ENCODE measurements at places on chromosomes 6 and 20.

- no peak for DNase-seq
Measured at GRCh38 chr20:56222201-56222600, 26.3 kb upstream of the MC3R start.

- no peak for DNase-seq
Measured at GRCh38 chr20:15625981-15626380, 947.3 kb downstream of the KIF16B start.

GRCh38 chr6:35557239-35557638 lies 44.5 kb upstream of the TULP1 start:
- DNase-seq, result no peak

- no peak for DNase-seq
Measured at GRCh38 chr20:8421981-8422380, 289.9 kb downstream of the PLCB1 start.

DNA sequence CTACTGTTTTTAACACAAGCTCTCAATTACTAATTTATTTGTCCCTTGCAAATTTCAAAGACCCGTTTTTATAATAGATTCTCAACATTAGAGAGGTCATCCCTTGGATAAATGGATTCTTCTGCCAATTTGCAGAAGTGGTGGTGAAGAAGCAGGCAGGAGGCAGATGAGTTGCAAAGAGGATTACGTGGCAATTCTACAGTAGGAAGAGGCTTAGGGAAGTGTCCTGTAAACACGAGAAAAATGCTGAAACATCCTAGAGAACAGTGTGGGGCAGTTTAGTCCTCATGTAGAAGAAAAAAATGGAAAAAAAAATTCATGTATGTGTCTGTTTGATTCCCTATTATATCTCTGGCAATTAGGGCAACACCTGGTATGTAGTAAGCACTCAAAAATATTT lies 87.6 kb downstream of the BMP2 start:
- no peak for DNase-seq

DNA sequence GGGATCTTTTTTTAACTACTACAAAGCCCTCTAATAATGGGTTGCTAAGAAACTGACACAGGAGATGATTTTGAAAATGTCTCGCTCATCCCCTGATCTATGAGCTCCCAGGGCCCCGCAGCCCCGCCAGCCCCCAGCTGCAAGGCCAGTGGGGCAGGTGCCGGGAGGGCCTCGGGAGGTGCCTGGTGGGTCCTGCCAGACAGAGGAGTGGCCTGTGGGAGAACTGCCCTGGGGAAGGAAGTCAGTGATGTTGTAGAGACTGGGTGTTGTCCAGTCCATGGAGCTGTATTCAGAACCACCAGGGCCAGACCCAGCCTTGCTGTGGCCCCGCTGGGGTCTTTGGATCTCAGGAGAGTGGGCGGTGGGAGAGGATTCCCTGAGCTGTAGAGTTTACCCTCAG lies 258.7 kb downstream of the TAF4 start:
- no peak for DNase-seq

DNA sequence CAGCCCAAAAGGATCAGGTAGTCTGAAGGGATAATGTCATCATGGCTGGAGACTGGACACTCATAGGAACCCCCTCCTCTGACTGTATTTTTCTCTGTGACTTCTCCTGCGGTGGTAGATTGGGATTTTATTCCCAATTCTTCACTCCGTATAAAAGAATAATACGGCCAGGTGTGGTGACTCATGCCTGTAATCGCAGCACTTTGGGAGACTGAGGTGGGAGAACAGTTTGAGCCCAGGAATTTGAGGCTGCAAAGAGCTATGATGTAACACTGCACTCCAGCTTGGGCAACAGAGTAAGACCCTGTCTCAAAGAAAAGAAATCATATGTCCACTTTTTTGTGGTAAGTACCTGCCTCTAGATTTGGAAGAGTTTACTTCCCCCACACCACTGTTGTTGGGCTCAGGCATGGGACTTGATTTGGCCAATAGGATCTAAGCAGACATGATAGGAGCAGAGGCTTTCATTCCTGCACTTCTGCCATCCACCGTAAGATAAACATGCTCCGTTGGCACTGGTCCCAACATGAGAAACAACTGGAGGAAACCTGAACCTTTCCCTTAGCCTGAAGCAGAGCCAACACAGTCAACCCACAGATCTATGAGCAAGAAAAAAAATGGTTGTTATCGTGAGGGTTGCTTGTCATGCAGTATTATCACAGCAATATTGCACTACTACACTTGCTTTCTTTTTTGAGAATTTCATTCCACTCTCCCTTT lies 82.0 kb downstream of the JPH2 start:
- DNase-seq, result no peak

DNA sequence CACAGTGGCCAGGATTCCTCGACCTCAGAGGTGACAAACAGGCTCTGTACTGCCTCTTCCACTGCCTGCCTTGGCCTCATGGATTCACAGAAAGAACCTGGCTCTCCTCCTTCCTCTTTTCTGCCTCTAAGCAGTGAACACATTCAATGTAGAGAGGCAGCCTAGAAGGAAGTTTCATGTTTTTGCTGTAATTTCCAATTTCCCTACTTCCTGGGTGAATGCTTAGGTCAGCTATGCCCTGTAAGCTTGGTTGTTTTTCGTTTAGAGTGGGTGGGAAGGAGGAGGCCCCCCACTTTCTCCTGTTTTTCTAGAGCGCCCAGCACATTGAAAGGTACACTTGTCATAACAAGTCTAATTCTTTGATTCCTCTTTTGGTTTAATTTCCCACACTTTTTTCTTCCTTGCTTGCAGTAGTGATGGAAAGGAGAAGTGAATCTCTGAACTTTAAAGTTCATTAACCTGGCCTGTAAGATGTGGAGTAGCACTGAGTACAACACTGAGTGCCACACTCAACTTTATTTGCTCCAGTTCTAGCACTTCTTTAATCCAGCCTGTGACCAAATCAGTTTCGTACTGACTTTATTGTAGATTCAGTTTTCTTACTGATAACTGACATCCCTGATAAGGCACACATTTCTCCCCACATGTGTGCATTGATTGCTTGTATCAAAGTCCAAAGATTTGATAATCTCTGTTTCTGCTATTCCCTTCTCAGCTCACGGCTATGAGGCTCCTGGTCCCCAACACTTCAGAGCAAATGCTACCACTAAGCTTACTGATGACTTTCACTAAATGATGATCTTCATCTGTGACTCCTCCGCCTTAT lies 100.0 kb upstream of the MAN1A1 start:
- DNase-seq, result no peak

DNA sequence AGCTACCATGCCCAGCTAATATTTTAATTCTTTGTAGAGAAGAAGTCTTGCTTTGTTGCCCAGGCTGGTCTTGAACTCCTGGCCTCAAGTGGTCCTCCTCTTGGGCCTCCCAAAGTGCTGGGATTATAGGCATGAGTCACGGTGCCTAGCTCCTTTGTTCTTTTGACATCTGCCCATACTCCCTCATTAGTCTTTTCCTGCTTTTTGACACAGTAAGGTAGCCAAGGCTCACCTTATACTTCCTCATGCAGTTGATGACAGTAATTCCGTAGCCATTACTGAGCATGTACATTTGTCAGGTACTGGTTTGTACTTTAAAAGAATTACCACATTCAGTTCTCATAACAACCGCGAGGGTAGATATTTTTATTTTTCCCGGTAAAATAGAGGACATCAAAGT lies 76.7 kb downstream of the CDYL start:
- DNase-seq, result no peak

DNA sequence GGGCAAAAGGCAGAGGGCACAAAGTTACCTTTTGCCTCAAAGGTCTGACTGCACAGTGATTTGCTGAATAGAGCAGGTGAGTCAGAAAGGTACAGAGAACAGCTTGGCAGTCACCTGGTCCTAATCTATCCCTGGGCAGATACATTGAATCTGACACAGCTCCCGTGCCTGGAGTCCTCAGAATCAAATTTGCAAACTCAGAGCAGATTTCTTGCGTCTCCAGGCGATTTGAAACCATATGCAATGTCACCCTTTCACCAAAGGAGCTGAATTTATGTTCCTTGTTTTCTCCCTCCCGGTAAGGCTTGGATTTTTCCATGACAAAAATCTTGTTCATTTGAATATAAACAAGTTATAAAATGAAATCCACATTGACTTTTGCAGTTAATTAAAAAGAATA lies 81.6 kb upstream of the SNAP25 start:
- DNase-seq, result no peak

DNA sequence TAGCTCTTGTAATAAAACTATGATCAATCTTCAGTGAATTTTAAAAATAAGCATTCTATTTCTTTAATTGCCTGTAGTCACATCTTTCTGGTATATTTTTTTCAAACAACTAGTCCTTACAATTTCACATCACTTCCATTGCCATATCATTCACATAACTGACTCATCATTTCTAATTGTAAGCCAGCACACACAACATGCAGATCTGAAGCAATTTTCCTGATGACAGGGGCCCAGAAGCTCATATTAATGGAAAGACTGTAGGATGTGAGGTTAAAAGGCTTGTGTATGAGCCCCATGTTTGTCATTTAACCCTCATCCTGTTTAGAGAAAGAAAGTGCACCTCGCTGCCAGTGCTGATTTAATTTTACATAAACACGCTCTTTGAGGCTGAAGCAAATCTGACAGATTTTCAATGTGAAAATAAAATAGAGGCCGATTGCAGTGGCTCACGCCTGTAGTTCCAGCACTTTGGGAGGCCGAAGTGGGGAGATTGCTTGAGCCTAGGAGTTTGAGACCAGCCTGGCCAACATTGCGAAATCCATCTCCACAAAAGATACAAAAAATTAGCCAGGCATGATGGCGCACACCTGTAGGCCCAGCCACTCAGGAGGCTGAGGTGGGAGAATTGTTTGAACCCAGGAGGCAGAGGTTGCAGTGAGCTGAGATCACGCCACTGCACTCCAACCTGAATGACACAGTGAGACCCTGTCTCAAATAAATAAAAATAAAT lies 40.1 kb upstream of the LTV1 start:
- no peak for DNase-seq

DNA sequence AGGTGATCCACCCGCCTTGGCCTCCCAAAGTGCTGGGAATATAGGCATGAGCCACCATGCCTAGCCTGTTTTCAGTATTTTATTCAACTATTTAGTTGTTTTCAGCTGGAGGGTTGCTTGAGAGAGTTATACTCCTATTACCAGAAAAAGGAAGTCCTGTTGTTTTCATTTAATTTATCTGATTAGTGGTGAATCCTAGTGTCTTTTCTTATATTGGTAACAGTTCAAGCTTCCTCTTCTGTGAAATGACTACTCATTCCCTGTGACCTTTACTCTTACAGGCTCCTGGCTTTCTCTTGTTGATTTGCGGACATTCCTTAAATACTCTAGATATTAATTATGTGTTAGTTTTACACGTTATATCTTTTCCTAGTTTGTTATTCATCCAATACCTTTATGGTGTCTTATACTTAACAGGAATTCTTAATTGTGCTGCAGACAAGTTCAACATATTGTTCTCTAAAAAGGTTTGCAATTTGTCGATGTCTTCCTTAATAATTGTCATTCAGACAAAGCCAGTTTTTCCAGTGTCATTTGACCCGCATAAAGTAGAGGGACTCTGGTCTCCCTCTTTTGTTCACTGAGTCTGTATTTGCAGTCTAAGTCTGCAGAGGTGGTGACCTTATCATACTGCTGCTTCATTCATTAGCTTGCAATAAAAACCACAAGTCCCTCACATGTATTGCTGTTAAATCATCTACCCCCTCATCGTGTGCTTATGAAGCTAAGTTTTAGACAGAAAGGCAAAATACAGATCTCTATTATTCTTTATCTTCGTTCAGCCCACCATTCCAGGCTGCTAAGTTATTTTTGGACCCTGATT lies 51.4 kb downstream of the ZBTB9 start:
- DNase-seq, result no peak

DNA sequence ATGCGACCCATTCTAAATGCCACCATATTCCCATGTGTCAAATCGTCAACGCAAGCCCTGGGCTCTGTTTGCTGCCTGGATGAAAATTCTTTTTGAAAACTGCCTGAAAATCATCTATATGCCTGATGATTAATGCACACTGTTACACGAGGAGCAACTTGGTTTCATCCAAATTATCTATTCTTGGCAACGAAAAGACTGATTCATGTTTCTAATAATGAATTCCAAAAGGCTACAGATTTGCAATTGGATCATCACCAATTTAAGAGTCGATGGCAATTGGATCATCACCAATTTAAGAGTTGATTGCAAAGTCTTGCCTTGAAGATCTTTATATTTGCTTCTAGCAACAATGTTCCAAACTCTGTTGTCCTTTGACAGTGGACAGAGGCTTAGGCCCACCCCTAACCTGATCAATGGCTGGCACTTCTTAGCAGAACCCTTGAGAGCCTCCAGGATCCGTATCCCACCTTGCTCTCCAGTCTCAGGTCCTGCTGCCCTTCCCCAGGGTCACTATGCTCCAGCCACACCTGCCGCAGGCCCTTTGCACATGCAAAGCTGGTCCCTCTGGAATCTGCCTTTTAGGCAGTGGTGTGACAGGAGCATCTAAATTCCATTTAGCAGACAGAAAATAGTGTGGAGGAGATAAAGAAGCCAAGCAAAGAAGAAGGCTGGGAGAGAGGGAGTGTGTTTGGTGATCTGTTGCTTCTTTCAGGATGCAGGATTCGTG lies 460.9 kb upstream of the SULF2 start:
- DNase-seq, result no peak

GRCh38 chr6:46059608-46060007 lies 43.9 kb upstream of the CLIC5 start:
- no peak for DNase-seq

- no peak for DNase-seq
Measured at GRCh38 chr20:62819494-62820174, 2.8 kb downstream of the COL9A3 start.

- DNase-seq, result no peak
Measured at GRCh38 chr6:46876126-46876525, 45.6 kb downstream of the ADGRF5 start.

- DNase-seq, result no peak
Measured at GRCh38 chr20:43996240-43996930, 81.7 kb downstream of the TOX2 start.

DNA sequence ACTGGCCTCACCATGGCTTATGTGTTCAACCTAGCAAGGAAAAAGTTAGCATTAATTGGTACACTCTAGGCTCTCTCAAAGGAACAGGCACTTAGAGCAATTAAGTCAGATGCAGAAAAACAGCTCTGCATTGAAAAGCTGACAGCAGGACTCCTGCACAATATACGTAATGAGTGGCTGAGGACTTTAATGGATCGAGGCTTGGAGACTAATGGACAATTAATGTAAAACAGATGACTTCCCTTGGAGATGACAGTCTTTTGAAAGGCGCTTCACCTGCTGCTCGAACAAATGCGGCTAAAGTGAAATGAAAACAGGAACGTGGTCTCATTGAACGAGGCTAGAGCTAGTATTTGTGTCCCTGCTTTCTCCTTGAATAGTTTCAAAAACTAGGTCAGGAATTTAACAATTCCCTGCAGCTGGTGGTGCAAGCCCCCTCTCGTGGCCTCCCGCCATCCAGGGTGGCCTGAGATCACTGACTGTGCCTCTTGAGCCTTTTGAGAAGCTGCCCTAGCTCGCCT lies 137.1 kb downstream of the ELOVL4 start:
- DNase-seq, result no peak

- DNase-seq, result no peak
Measured at GRCh38 chr20:10568032-10568431, 105.8 kb downstream of the JAG1 start.

DNA sequence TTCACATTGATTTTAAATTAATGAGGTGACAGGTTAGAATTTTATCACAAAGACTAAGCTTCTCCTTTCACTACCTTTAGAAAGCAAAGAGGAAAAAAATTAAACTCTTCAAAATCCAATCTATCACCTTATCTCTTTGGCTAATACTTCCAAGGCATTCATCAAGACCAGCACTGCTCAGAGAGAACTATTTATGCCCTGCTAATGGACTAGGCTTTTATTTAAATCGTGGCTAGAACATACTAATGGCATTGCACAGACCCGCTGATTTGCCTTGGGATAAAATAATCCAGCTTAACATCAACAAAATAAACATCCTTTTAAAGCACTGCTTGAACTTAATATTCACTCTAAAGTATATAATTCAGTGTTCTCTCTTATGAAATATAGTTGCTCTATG lies 880.4 kb downstream of the HACE1 start:
- no peak for DNase-seq
